ENCODE measurements at places on chromosomes 13 and 19. TPM values are rescaled to one million over a fixed set of nuclear protein-coding genes. Genes with fewer than 3 reads are reported as not detected.

Gene MLNR
- total RNA-seq: 0.17 TPM

Gene SERTM1
- total RNA-seq: not detected

Gene ZNF69
- total RNA-seq: 1.8 TPM

Gene ZNF536
- not detected for total RNA-seq

Gene KLF5
- total RNA-seq: 2.8 TPM

Gene CYP2B6
- not detected for total RNA-seq

Gene BEST2
- total RNA-seq: not detected

Gene GNG7
- under 0.01 TPM for total RNA-seq
